Suprapubic skin (tissue), 4 donors: ENCODE measurements at places on chromosomes 1 and 21. TPM values are rescaled to one million over a fixed set of nuclear protein-coding genes. Genes with fewer than 3 reads are reported as not detected.

Gene OR2T11
- 0.53 TPM for total RNA-seq

Gene HSD3B1
- 5.8 TPM for total RNA-seq

Gene MARCKSL1
- 24.6 TPM for total RNA-seq

Gene SELP
- 2.1 TPM for total RNA-seq

Gene CD34
- 20.7 TPM for total RNA-seq
